ENCODE measurements at places on chromosomes 5 and 9. TPM values are rescaled to one million over a fixed set of nuclear protein-coding genes. Genes with fewer than 3 reads are reported as not detected.
A peak's percentile ranks its signal among the peaks of the same experiment; 100 is the strongest.

- H3K36me3 ChIP-seq, result no peaks in the 10 kb centered on the region
- no peaks in the 10 kb centered on the region for H3K27me3 ChIP-seq
- H3K4me3 ChIP-seq, result no peak overlapping the region
- DNase-seq, result no peak
These were observed 218.5 kb upstream of the SLC30A5 start for GRCh38 chr5:68875351-68875750.

The GNA14 gene
- total RNA-seq, result 1.3 TPM

The TXNDC8 gene
- total RNA-seq, result not detected

The MARCHF11 gene
- total RNA-seq, result 1.2 TPM

- no peaks in the 10 kb centered on the region for H3K36me3 ChIP-seq
- no peaks in the 10 kb centered on the region for H3K4me1 ChIP-seq
- no peak for DNase-seq
- H3K27ac ChIP-seq, result no peak overlapping the region
- no peak overlapping the region for H3K4me3 ChIP-seq
- H3K27me3 ChIP-seq, result no peaks in the 10 kb centered on the region
These were observed 63.8 kb upstream of the ANKH start for GRCh38 chr5:14935341-14935740.

GRCh38 chr5:176611435-176611834 is 1.5 kb upstream of the GPRIN1 start:
- H3K36me3 ChIP-seq, result no peaks in the 10 kb centered on the region
- peak; percentile 72 for DNase-seq
- no peak overlapping the region for H3K4me3 ChIP-seq
- no peak overlapping the region for H3K27ac ChIP-seq
- H3K4me1 ChIP-seq, result peaks cover 5% of the 10 kb centered on the region

- H3K4me3 ChIP-seq, result no peak overlapping the region
- peak; percentile 43 for DNase-seq
- no peaks in the 10 kb centered on the region for H3K27me3 ChIP-seq
- no peaks in the 10 kb centered on the region for H3K4me1 ChIP-seq
- no peaks in the 10 kb centered on the region for H3K36me3 ChIP-seq
These were observed 165.5 kb upstream of the NFIL3 start for GRCh38 chr9:91589101-91589553.
